Prostate gland (tissue), 2 donors: ENCODE measurements at places on chromosomes 11 and 22.

DNA sequence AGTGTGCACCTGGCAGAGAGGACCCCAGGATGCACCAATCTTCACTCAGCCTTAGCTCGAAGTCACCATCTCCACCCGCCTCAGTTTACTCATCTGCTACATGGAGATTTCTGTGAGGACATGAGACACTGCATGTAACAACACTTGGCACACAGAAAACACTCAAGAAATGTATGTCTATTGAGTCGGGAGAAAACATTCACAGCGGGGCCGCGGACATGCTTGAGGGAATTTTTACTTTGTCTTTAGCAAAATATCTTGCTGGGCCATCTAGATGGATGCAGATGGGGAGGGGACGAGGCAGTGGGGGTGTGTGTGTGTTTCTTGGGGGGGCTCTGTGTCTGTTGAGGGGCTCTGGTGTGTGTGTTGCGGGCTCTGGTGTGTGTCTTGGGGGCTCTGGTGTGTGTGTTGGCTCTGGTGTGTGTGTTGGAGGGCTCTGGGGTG, 28.4 kb upstream of the RFPL3 start:
- H3K36me3 ChIP-seq = no peaks in the 10 kb centered on the region
- no peak for DNase-seq
- H3K27me3 ChIP-seq = no peaks in the 10 kb centered on the region

- peak overlapping the region; percentile 71 for H3K27ac ChIP-seq
- H3K4me1 ChIP-seq = peaks cover 12% of the 10 kb centered on the region
These were observed 4.4 kb upstream of the PRR5 start for GRCh38 chr22:44697423-44698141.

DNA sequence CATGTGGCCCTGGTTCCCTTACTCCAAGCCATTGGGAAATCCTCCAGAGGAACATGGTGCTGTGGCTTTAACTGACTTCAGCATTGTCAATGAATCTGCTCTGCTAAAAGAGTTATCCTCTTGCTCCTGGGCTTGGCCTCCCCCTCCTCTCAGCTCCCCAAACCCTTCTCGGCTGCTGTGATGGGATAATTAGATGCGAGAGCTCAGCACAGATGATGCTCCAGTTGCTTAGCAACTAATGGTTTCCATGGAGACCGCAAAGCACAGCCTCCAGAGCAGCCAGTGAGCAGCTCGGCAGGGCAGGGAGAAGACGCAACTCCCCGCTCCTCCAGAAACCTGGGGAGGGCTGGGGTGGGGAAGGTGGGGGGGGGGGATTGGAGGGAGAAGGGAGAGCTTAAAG, 2.8 kb upstream of the UPK2 start:
- no peaks in the 10 kb centered on the region for H3K27me3 ChIP-seq
- DNase-seq = no peak
- H3K4me1 ChIP-seq = no peaks in the 10 kb centered on the region
- H3K36me3 ChIP-seq = no peaks in the 10 kb centered on the region
- no peak overlapping the region for H3K27ac ChIP-seq

- H3K4me1 ChIP-seq = peaks cover 19% of the 10 kb centered on the region
- H3K36me3 ChIP-seq = no peaks in the 10 kb centered on the region
- DNase-seq = peak; percentile 71
- no peak overlapping the region for H3K4me3 ChIP-seq
These were observed 10.8 kb downstream of the EHF start for GRCh38 chr11:34631737-34632104.

- H3K4me3 ChIP-seq = no peak overlapping the region
- no peaks in the 10 kb centered on the region for H3K4me1 ChIP-seq
- H3K27ac ChIP-seq = no peak overlapping the region
- H3K27me3 ChIP-seq = no peaks in the 10 kb centered on the region
- H3K36me3 ChIP-seq = no peaks in the 10 kb centered on the region
- no peak for DNase-seq
These were observed 7.6 kb downstream of the DLG2 start for GRCh38 chr11:85619499-85619898.

DNA sequence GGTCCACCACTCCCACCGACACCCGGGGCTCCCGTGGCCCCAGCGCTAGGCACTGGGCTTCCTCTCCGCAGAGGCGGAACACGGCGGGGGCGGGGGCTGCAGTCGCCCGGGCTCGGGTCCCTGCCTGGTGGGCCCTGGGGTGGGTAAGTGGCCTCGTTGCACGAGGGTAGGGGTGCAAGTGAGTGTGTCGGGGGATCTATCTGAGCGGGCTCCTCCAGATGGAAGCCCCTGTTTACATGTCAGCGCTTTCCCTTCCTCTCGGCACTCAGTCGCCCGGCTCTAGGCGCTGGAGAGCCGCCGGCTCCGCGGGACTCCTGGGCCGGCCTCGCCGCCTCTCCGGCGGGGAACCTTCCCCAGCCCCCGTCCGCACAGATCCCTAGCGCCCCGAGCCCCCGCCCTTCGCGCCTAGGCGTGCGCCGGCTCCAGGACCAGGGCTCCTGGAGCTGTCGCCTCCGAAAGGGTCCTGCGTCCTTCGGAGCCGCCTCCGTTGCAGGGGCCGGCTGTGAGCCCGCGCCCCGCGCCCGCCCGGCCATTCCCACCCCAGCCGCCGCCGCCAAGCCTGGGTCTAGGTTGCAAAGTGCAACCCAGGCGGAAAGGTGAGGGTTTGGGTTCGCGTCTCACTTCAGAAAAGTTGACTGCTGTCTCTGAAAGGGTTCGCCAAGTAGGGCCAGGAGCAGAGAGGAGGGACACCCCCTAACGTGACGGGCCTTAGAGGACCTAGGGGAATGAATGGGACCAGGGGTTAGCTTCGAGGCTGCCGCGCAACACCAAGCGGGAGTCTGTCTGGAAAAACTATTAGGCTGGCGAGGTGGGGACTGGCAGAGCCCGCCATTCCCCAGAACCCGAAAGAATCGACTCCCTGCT, 978 bp downstream of the FLI1 start:
- no peak for DNase-seq
- H3K27me3 ChIP-seq = peaks cover 32% of the 10 kb centered on the region
- no peaks in the 10 kb centered on the region for H3K4me1 ChIP-seq

- H3K4me3 ChIP-seq = no peak overlapping the region
- no peak for DNase-seq
- peak overlapping the region; percentile 63 for H3K27ac ChIP-seq
- no peaks in the 10 kb centered on the region for H3K27me3 ChIP-seq
- no peaks in the 10 kb centered on the region for H3K36me3 ChIP-seq
- H3K4me1 ChIP-seq = peaks cover 41% of the 10 kb centered on the region
These were observed 25.1 kb downstream of the LRFN4 start for GRCh38 chr11:66881927-66882452.

GRCh38 chr11:67584205-67584880, 731 bp downstream of the GSTP1 start:
- no peaks in the 10 kb centered on the region for H3K27me3 ChIP-seq
- no peaks in the 10 kb centered on the region for H3K36me3 ChIP-seq
- peaks cover 4% of the 10 kb centered on the region for H3K4me1 ChIP-seq
- H3K27ac ChIP-seq = peak overlapping the region; percentile 99
- H3K4me3 ChIP-seq = peak overlapping the region; percentile 76

- H3K4me1 ChIP-seq = no peaks in the 10 kb centered on the region
- H3K27ac ChIP-seq = no peak overlapping the region
- no peaks in the 10 kb centered on the region for H3K36me3 ChIP-seq
- no peaks in the 10 kb centered on the region for H3K27me3 ChIP-seq
- no peak for DNase-seq
These were observed 40.5 kb downstream of the GGTLC2 start for GRCh38 chr22:22684580-22685561.

DNA sequence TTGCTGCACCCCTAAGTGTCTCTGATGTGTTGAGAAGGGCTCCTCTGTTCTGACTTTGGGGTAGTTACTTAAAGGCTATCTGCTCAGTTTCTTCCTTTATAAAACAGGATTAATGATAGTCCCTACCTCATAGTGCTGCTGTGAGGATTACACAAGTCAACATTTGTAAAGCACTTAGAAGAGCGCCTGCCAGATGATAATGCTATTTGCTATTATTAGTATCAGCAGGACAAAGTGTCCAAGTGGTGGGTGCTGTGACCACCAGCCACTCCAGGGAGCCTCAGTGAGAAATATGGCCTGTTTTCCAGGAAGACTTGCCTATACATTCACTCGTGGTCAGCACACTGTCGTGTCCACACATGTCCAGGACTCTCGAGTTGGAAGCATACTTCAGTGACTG, 16.2 kb downstream of the POU2F3 start:
- no peak overlapping the region for H3K27ac ChIP-seq
- no peaks in the 10 kb centered on the region for H3K36me3 ChIP-seq
- H3K4me1 ChIP-seq = no peaks in the 10 kb centered on the region
- H3K4me3 ChIP-seq = no peak overlapping the region

DNA sequence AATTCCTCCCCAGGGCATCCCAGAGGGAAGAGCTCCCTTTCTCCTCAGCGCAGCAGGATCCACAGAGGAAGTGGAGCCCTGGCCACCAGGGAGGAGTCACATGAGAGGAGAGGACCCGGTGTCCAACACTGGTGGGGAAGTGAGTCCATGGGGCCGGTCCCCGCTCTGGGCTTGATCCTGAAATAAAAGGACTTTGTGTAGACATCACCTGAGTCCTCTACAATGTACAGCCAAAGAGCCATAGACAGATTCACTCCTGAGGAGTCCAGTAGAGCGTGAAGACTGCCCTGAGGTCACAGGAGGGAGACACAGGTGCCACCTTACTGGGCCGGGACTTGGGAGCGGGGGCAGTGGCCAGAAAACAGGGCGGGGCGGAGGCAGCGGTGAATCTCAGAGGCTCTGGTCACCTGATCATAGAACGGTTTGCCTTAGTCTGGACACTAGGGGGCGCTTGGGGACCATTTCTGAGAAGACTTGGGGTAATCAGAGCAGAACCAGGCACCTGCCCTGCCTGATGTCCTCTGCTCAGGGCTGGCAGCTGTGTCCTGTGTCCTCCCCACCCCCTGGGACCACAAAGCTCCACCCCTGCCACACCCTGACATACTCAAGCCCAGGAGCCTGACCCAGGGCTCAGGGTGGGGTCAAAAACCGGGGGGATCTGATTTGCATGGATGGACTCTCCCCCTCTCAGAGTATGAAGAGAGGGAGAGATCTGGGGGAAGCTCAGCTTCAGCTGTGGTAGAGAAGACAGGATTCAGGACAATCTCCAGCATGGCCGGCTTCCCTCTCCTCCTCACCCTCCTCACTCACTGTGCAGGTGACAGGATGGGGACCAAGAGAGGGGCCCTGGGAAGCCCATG, 112.7 kb downstream of the VPREB1 start:
- no peaks in the 10 kb centered on the region for H3K36me3 ChIP-seq
- no peaks in the 10 kb centered on the region for H3K27me3 ChIP-seq
- no peaks in the 10 kb centered on the region for H3K4me1 ChIP-seq
- no peak overlapping the region for H3K27ac ChIP-seq
- peak; percentile 36 for DNase-seq

DNA sequence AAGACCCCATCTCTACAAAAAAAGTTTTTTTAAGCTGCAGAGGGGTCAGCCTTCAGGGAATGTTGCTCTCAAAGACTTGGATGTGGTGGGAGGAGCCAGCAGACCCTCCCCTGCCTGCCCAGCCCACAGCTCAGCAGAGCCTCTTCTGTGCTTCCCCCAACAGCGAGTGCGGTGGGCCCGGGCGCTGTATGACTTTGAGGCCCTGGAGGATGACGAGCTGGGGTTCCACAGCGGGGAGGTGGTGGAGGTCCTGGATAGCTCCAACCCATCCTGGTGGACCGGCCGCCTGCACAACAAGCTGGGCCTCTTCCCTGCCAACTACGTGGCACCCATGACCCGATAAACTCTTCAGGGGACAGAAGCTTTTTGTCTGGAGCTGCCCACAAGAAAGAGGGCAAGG, 10.5 kb downstream of the TMA7B start:
- no peaks in the 10 kb centered on the region for H3K36me3 ChIP-seq
- no peak overlapping the region for H3K4me3 ChIP-seq
- H3K4me1 ChIP-seq = peaks cover 18% of the 10 kb centered on the region
- H3K27me3 ChIP-seq = no peaks in the 10 kb centered on the region

DNA sequence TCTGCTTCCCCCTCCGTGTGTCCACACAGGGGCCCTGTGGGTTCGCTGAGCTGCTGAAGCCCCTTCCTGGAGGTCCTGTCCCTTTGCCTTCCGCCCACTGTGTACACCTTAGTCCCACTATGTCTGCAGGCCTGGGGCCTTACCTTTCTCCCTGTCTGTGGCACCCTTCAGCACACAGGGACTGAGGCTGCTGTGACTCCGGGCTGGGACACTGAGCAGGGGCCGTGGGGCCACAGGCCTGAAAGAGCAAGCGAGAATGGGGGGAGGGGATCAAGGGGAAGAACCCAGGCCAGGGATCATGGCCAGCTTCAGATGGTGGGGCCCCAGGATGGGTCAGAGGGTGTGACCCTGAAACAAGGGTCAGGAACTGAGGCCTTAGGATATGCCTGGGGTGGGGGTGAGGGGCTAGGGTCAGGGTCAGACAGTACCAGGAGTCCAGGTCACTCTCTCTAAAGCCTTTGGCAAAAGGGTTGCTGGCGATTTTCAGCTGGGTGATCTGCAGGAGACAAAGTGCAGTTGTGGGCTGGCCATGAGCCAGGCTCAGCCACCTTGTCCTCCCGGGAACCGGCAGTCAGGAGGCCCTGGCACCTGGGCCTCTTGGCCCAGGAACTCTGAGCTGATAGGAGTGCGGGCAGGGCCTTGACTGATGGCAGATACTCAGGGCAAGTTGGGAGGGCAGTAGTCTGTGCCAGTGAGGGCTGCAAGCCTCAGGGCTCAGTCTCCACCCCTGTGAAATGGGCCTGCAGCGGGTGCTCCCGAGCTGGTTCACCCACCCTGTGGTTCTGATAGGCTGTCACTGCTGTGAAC, 2.6 kb upstream of the NUDT8 start:
- H3K4me3 ChIP-seq = no peak overlapping the region
- no peaks in the 10 kb centered on the region for H3K36me3 ChIP-seq
- no peak overlapping the region for H3K27ac ChIP-seq
- H3K27me3 ChIP-seq = no peaks in the 10 kb centered on the region
- H3K4me1 ChIP-seq = peaks cover 4% of the 10 kb centered on the region

DNA sequence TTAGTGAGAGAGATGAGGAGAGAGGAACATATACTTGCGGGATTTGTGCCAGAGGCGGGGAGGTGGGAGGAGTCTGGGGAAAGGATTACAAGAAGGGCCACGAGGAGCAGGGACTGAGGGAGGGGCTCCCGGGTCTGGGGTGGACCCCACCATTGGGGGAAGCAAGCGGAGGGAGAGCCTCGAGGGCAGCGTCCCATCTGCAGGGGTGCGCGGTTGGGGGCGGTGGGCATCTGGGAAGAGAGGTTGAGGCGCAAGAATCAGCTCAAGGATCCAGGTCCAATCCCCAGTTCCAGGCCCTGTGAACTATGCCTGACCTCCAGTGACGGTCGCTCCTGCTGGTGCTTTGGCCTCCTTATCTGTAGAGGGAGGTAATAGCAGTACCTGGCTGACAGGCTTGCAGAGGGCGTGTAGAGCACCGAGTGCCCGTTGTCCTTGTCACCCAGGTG, 38.0 kb downstream of the ADAMTS15 start:
- DNase-seq = no peak
- H3K27me3 ChIP-seq = no peaks in the 10 kb centered on the region
- H3K27ac ChIP-seq = no peak overlapping the region
- H3K4me1 ChIP-seq = no peaks in the 10 kb centered on the region
- H3K4me3 ChIP-seq = no peak overlapping the region

- no peak overlapping the region for H3K27ac ChIP-seq
- no peaks in the 10 kb centered on the region for H3K27me3 ChIP-seq
- H3K4me3 ChIP-seq = no peak overlapping the region
- H3K36me3 ChIP-seq = no peaks in the 10 kb centered on the region
These were observed 69.2 kb downstream of the FANCF start for GRCh38 chr11:22556381-22556780.

- DNase-seq = no peak
- H3K27me3 ChIP-seq = no peaks in the 10 kb centered on the region
- no peak overlapping the region for H3K27ac ChIP-seq
- no peak overlapping the region for H3K4me3 ChIP-seq
- no peaks in the 10 kb centered on the region for H3K4me1 ChIP-seq
These were observed 137.9 kb downstream of the CTTN start for GRCh38 chr11:70536051-70536877.

- H3K4me3 ChIP-seq = no peak overlapping the region
- no peak for DNase-seq
- no peak overlapping the region for H3K27ac ChIP-seq
- no peaks in the 10 kb centered on the region for H3K36me3 ChIP-seq
These were observed 875.6 kb downstream of the METTL15 start for GRCh38 chr11:28983780-28984179.
